NCI-H1092 treated with DMSO at 0.1 percent for 48 hours (cell line): ENCODE measurements at places on chromosomes 6 and 20.

DNA sequence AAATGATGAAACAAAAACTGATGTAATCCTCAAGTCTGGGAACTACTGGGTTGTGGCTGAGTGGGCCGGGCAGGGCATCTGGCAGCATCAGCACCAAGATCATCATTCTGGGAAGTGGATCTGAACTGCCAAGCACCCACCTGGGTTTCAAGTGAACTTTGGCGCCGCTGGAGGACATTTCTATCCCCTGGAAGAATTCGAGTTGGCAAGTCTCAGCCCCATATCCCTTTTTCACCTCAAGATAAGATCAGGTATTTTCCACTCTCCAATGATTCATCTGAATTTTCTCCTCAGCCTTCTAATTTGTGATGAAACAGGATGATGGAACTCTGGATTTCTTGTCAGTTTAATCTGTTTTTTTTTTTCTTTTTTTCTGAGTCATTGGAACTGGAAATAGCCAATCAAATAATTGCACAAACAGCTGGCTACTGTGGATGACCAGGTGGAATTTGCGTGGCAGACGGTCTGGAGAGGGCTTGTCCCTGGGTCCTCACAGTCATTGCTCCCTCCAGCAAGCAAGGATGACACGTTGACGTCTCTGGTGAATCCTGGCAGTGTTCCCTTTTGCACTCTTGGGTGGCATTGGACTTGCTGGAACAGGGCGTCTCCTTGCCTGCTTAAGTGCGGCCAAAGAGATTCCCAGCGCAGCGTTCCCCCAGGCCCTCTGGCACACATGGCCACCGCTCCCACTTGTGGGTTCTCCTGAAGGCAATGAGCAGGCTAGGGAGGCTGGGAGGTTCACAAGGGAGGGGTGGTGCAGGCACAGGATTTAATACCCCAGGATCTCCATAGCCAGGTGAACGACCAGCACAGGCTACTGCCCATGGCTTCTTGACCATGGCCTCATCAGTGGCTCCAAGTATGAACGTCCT, 80.4 kb downstream of the DHX35 start:
- DNase-seq: no peak

DNA sequence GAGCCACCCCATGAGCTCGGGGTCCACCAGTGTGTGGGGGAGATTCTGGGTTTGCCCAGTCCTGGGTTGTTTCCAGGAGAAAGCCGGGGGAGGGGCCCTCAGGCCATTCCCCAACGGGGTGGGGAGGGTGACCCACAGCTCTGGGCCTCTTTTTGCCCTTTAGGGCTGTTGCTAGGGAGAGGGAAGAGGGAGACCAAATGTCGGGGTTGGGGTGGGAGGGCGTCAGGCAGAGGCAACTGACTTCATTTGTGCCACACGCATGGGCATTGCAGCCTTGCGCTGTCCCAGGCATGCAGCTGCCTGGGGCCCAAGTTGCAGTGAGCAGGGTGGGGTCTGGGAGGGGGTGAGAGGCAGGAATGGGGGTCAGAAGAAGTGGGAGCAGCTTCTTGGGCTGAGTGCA, 1.9 kb upstream of the CUL9 start:
- DNase-seq: no peak

GRCh38 chr6:113739041-113739655, 118.0 kb upstream of the MARCKS start:
- no peak for DNase-seq

GRCh38 chr20:42373049-42373448, 754.9 kb upstream of the CHD6 start:
- DNase-seq: no peak

DNA sequence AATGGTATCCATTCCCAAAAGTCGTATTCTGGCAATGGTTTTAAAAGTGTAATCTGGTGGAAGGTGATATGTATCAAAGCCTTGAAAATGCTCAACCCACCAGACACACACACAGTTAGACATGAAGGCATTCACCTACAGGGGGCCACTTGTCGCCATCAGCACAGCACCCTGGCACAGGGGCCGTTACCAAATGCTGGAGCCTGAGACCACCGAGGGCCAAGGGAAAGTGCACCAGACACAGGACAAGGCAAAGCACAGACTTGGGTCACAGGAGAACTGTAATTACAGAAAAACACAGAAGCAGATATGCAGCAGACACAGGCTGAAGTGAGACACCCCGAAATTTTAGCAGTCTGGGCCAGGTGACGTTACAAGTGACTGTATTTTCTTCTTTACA, 9.3 kb downstream of the TAF4 start:
- no peak for DNase-seq

DNA sequence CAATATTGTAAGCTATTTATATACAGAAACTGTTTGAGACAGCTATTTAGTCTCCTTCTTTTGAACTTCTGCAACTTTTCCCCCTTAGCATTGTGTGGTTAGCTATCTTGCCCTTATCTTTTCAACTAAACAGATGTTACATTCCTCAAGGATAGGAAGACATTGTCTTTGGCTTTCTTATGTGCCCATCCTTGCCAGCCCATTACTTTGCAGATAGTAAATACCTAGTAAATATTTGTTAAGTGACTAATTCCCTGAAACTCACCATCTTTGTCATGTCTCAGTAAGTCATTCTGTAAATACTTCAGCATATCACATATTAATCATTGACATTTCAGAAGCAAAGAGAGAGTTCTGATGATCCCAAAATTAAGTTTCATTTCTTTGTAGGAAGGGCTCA, 69.1 kb upstream of the FLRT3 start:
- no peak for DNase-seq

- no peak for DNase-seq
Measured at GRCh38 chr6:146874278-146875018, 275.7 kb downstream of the ADGB start.

GRCh38 chr6:65988006-65988405, 281.0 kb upstream of the EYS start:
- DNase-seq: no peak

DNA sequence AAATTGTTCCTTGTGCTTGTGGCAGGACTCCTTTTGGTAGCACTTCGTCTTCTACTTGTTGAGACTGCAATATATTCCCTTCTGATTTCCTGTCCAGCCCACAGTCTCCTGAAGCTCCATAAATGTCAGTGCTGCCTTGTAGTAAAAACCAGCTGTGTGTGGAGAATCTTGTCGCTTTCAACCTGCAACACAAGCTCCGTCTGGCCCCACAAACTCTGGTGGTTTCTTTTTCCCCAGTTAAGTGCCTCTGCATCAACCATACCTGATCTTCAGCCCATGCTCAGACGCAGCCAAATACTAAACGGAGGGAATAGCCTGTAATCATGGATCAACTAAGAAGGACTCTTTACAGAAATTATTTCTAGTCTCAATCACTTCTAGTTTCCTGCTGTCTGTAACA, 1133.3 kb upstream of the ADGRB3 start:
- DNase-seq: no peak

GRCh38 chr6:143125864-143126573, 65.3 kb downstream of the AIG1 start:
- DNase-seq: no peak
